Panc1 (cell line): ENCODE measurements at places on chromosomes 2 and 18. TPM values are rescaled to one million over a fixed set of nuclear protein-coding genes. Genes with fewer than 3 reads are reported as not detected.

DSG2 gene
- 12.1 TPM for total RNA-seq

RAMP1 gene
- total RNA-seq: 17.6 TPM

NAB1 gene
- 40.2 TPM for total RNA-seq

SERPINB12 gene
- total RNA-seq: not detected

DCC gene
- not detected for total RNA-seq

SP110 gene
- total RNA-seq: 6.2 TPM

CYB5A gene
- 51.3 TPM for total RNA-seq

LHCGR gene
- total RNA-seq: not detected

CRIM1 gene
- total RNA-seq: 290 TPM

MARCHF4 gene
- total RNA-seq: 1.3 TPM

DSG3 gene
- 0.03 TPM for total RNA-seq

MAPK4 gene
- total RNA-seq: not detected

- no peak for DNase-seq
These were observed 347.0 kb downstream of the CYRIA start for GRCh38 chr2:16318474-16319195.

GRCh38 chr2:190235101-190235500, 84.5 kb downstream of the HIBCH start:
- no peak for DNase-seq

- DNase-seq: no peak
These were observed 163.5 kb downstream of the CDH19 start for GRCh38 chr18:66440433-66440832.

DNA sequence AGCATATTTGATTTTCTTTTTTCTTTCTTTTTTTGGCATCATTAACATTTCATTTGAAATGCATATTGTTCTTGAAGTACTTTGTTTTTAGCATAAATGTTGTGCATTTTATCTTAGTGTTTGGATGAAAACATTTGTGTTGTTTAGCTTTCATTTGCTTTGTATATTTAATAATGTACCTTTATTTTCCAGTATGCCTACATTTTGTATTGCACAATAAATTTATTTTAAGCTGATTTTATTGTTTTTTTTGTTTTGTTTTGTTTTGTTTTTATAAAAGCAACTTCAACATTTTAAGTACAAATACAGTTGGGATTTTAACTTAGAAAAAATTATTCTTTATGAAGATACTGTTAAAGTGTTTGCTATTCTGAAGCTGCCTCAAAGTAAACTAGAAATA, 54.4 kb downstream of the GLS start:
- DNase-seq: no peak

DNA sequence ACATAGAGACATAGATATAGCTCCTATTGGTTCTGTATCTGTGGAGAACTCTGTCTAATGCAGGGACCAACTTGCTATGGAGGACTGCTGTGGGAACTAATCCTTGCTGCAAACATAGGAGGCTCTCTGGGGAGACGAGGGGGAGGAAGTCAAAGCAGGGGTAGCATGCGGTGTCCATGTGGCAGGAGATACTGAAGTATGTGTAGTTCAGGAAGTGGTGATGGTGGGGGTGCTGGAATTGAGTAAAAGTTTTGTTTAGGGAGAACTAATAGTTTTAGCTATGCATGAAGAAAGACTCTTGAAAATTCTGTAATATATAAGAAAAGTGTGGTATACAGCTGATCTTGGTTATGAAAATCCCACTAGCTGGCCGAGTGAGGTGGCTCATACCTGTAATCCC, 62.0 kb downstream of the ANKRD44 start:
- no peak for DNase-seq

GRCh38 chr2:166634706-166635105, 140.7 kb upstream of the SCN7A start:
- no peak for DNase-seq

GRCh38 chr2:105590780-105591660, 153.7 kb upstream of the NCK2 start:
- DNase-seq: no peak

DNA sequence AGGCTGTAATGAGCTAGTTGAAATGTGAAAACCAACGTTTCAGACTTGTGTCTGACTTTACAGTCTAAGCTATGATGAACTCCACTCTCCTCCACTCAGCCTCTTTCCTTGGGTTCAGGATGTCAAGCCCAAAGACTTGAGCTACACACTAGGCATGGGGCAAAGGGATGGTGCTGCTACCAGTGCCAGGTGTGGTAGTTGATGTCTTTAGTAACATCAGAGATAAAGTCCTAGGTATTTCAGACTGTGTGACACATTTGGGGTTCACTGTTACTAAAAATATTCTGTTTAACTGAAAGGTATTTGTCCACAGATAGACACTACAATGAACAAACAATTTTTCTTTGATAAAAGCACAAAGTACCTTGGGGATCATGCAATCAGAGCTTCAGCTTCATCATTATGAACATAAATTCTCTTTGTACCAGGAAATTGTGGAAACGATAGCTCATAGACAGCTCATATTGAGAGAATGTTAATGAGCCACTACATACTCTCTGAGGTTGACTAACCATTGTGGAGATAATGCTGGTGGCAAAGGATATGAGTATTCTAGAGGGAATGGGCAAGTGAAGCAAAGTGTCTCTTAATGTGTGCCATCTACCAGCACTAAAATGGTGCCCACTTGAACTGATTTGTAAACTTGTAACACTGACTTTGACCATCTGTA, 253.7 kb upstream of the THUMPD2 start:
- no peak for DNase-seq

GRCh38 chr2:17069564-17069963, 403.9 kb upstream of the CYRIA start:
- DNase-seq: no peak

GRCh38 chr2:205704127-205704741, 21.9 kb downstream of the NRP2 start:
- no peak for DNase-seq

DNA sequence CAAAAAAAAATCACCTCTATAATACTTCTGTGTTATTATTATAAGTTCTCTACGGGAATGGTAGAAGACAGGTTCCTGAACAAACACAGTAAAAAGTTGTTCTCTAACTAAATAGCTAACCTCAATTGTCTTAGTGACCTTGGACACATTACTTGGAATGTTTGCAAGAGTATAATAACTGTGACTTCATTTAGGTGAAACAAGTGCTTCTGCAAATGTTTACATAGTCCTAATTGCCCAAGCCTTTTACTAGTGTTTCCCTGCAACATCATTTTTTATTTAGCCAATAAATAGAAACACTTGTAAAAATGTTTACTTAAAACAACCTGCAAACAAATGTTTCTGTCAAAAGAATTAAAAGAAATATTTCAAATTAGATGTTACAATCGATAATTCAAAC, 9.9 kb downstream of the PLEKHM3 start:
- no peak for DNase-seq
